Inflammatory macrophage treated with lipopolysaccharide for 1 hour (primary cell): ENCODE measurements at places on chromosomes 2 and 18.

DNA sequence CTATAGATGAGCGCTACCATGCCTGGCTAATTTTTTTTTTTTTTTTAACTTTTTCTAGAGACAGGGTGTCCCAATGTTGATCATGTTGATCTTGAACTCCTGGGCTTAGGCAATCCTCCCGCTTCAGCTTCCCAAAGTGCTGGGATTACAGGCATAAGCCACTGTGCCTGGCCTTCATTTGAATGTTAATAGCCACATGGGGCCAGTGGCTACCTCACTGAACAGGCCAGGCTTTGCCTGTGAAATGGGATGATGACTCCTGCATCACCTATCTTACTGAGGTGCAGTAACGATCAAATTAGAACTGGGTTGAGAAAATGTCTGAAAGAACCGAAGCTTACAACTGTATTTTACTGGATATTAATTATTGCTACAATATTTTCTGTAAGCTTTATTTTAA is 278.7 kb downstream of the TCF4 start:
- no peak for DNase-seq

- DNase-seq: no peak
Measured at GRCh38 chr2:228103379-228103778, 78.1 kb downstream of the SPHKAP start.

DNA sequence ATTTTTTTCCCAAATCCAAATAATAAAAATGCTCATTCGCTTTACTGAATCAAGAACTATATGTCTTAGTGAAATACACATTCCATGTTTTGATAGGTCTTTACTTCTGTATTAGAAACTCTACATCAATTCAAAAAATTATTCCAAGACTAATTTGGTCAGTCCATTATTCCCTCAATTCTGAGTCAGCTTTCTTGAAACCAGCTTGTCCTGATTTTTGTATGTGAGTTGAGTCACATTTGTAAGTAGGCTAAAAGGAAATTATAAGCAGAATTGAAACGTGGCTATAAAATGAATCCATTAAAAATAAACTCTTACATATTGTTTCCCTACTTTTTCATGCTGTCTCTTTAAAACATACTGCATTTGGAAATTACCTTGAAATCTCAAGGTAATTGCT is 113.0 kb downstream of the DNER start:
- DNase-seq: no peak

DNA sequence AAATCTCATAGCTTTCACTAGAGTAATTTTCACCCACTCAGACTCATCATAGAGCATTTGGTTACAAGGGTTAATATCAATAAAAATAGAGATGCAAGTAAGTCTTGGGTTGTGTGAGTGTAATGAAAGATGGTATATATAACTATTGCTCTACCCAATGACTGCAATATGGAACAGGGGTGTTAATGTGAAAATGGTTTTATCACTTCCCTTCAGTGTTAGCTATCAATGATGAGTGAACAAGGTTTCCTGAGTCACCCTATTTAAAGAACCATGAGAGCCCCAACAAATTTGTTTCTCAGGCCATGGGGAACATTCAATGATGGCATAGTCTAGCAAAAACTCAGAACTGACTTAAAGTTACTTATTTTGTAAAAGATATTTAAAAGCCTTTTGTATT is 1133.6 kb upstream of the ZEB2 start:
- DNase-seq: no peak
